ENCODE measurements at places on chromosomes 6 and 20.

- DNase-seq = peak; percentile 8
Measured at GRCh38 chr20:39885975-39886649, 802.9 kb downstream of the MAFB start.

DNA sequence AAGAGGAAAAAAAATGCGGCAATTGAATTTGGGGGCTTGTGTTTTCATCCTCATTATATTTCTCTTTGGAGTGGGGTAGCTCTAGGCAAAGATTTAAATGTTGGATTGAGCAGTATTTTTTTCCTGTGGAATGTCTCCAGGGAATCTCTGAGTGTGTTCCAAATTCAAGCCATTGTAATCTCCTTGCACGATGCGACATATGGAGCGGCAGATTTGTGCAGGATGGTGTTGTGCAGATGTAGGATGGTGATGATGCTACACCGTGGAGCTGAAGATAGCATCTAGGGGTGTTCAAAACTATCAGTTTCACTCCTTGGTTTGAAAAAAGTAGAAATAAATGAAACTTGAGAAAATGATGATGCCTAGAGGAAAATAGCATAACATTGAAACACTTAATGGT is 777.5 kb upstream of the EPHA7 start:
- no peak for DNase-seq

DNA sequence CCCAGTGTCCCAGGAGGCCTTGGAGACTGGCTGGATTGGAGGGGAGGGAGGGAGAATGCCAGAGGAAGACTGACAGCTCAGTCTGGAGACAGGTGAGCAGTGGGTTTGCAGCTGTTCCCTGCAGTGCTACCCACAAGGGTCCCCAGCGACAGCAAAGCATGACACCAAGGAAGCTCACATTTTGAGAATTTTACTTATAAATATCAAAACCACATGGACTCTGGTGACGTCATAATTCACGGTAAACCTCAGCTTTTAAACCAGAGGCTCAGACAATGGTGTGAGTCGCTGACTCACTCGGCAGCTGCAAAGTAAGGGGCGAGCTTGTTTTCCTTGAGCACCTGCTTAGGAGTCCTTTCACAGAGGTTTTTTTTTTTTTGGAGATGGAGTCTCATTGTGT is 65.2 kb downstream of the THBS2 start:
- DNase-seq = peak; percentile 50

DNA sequence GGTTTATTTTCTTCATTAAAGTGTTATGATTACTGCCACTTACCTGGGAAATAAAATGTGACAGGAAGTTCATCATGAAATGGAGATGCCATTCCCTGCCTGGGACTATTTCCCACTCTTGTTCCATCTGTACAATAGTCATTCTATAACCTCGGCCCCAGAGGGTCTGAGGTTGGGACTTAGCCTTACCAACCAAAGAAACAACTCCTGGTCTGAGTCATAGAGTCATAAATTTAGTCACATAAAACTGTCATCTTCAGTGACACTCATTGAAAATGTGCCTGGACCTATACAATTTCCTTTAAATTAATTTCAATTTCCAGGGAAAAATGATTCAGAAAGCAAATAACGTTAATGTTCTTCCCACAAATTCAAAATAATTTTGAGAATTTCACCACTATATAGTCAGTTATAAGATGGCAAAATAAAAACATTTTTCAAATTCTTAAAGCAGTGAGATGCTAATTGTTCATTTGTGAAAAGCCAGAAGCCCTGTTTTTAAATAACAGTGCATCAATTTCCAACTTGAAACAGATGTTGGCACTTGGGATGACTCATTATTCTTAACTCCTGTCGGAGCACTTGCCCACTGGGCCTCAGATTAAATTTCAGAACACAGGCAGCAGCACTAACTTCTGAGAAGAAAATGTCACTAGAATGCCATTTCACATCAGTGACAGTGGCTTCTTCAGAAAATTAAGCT is 201.2 kb upstream of the SMLR1 start:
- DNase-seq = no peak

GRCh38 chr6:16671302-16672289 is 89.7 kb downstream of the ATXN1 start:
- DNase-seq = no peak

GRCh38 chr6:110813338-110814101 is 1.7 kb downstream of the CDK19 start:
- DNase-seq = no peak

GRCh38 chr20:46400253-46400652 is 6.2 kb downstream of the ELMO2 start:
- DNase-seq = no peak

- DNase-seq = no peak
Measured at GRCh38 chr20:59374261-59374660, 73.8 kb downstream of the EDN3 start.

- no peak for DNase-seq
Measured at GRCh38 chr6:95280686-95281273, 296.6 kb upstream of the MANEA start.

- DNase-seq = no peak
Measured at GRCh38 chr20:47656318-47656717, 129.0 kb downstream of the SULF2 start.

- no peak for DNase-seq
Measured at GRCh38 chr20:8542110-8542486, 410.0 kb downstream of the PLCB1 start.

GRCh38 chr6:56335726-56336125 is 88.3 kb upstream of the COL21A1 start:
- DNase-seq = no peak

- DNase-seq = no peak
Measured at GRCh38 chr6:14730654-14731053, 515.2 kb upstream of the JARID2 start.
